ENCODE measurements at places on chromosomes 1 and 21. TPM values are rescaled to one million over a fixed set of nuclear protein-coding genes. Genes with fewer than 3 reads are reported as not detected.

DNA sequence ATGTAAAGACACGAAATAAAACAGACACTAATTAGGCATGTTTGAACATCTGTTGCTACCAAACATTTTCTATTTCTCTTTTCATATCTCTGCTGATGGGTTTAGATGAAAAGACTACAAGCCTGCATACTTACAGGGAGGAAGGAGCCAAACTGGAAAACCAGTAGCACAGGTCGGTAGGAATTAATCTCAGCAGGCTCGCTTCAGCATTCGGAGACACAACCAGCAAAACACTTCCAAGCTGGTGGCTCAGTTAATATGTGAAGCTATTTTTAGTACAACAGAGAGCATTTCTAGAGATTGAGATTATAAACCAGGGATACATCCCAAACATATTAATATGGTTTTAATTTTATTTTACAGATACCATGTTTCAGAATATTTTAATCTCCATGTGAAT, 300.9 kb upstream of the GREM2 start:
- H3K27me3 ChIP-seq = no peaks in the 10 kb centered on the region
- H3K4me1 ChIP-seq = no peaks in the 10 kb centered on the region
- H3K4me3 ChIP-seq = no peak overlapping the region
- no peak for DNase-seq

MRPL9 gene
- total RNA-seq = 42.5 TPM

PLEKHG5 gene
- total RNA-seq = 16.4 TPM

DNA sequence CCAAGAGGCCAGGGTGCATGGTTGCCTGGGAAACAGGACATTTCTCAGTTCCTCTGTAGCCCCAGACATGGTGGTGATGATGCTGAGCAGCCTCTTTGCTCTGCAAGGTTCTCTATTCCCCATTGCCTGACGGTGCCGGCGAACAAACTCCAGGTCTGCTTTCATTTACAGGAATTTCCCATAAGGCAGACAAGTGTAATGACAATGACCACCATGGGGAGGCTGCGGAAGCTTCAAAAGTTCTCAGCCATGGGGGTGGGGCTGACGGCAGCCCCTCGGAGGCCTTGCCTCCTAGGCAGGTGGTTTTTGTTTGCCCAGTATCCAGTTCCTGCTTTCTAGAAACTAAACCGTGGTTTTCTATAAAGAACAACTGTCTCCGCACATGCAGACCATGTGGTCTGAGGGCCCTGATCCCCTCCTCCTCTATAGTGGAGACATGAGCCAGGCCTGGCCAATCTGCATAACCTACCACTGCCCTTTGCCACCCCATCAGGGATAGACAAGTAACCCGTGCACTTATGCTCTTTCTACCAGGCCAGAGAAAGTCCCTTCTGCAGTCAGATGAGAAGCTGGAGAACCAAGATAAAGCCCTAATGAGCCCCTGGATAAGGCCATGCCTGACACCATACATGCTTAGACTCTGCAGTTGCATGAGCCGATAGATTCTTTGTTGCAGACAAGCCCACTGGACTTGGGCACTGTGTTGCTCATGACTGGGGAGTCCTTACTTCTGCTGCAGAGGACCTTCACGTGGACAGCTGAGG, 54.1 kb downstream of the LDLRAD2 start:
- H3K27ac ChIP-seq = peak overlapping the region; percentile 24
- no peak for DNase-seq
- peaks cover 12% of the 10 kb centered on the region for H3K4me1 ChIP-seq
- H3K36me3 ChIP-seq = peaks cover 65% of the 10 kb centered on the region
- H3K27me3 ChIP-seq = no peaks in the 10 kb centered on the region

DNA sequence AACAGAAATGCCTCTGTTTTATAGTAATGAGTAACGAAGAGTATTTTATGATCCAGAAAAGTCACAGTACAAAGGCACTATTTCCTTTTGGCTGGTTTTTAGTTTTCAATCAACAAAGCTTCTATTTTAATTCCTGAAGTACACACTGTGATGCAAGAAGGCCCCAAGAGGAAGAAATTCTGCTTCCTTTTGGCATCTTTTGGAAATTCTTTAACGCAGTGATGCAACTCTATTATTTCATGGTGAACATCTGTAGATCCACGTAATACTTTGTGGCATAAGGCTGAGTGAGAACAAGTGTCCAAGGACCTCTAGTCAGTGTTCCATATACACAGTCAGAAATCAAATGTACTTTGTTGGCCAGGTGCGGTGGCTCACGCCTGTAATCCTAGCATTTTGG, 137.5 kb downstream of the TGFB2 start:
- no peaks in the 10 kb centered on the region for H3K4me1 ChIP-seq
- DNase-seq = no peak
- H3K27me3 ChIP-seq = no peaks in the 10 kb centered on the region

- no peaks in the 10 kb centered on the region for H3K4me1 ChIP-seq
- no peak for DNase-seq
Observed at GRCh38 chr1:225412803-225413351, 15.0 kb downstream of the LBR start.

GRCh38 chr1:168019407-168019806, 82.5 kb upstream of the MPC2 start:
- H3K4me1 ChIP-seq = no peaks in the 10 kb centered on the region
- H3K27me3 ChIP-seq = no peaks in the 10 kb centered on the region
- no peak overlapping the region for H3K4me3 ChIP-seq
- DNase-seq = no peak
- H3K27ac ChIP-seq = no peak overlapping the region
- peaks cover 68% of the 10 kb centered on the region for H3K36me3 ChIP-seq

DNA sequence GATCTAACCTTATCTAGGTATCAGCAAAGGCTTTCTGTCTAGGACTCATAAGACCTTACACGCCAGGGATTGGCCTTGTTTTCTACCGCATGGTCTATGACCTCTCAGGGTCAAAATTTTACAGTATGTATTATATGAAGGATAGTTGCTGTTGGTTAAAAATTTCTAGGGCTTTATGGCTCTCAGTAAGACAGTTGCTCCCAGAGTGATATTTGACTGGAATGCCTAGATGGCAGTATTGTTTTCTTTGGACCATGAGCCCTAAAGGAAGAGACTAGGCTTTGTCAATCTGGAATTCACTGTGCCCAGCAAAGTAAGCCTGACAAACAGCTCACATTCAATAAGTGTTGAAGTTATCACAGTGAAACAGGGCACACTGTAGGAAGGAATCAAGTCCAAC, 37.6 kb downstream of the C1orf87 start:
- H3K4me3 ChIP-seq = no peak overlapping the region
- DNase-seq = no peak
- no peak overlapping the region for H3K27ac ChIP-seq

GRCh38 chr1:52288286-52288685, 77.7 kb downstream of the CC2D1B start:
- H3K36me3 ChIP-seq = peaks cover 8% of the 10 kb centered on the region
- no peak overlapping the region for H3K27ac ChIP-seq
- H3K4me3 ChIP-seq = no peak overlapping the region
- H3K4me1 ChIP-seq = no peaks in the 10 kb centered on the region

- H3K27ac ChIP-seq = no peak overlapping the region
- peaks cover 17% of the 10 kb centered on the region for H3K4me1 ChIP-seq
- H3K36me3 ChIP-seq = no peaks in the 10 kb centered on the region
- no peaks in the 10 kb centered on the region for H3K27me3 ChIP-seq
Observed at GRCh38 chr1:45971335-45971734, 161.1 kb downstream of the PIK3R3 start.

GRCh38 chr1:230268371-230269170, 157.6 kb downstream of the PGBD5 start:
- H3K27me3 ChIP-seq = no peaks in the 10 kb centered on the region
- H3K4me1 ChIP-seq = peaks cover 30% of the 10 kb centered on the region
- H3K27ac ChIP-seq = no peak overlapping the region
- H3K36me3 ChIP-seq = peaks cover 26% of the 10 kb centered on the region
- no peak overlapping the region for H3K4me3 ChIP-seq
- no peak for DNase-seq

- peak; percentile 47 for DNase-seq
- no peaks in the 10 kb centered on the region for H3K36me3 ChIP-seq
- no peak overlapping the region for H3K4me3 ChIP-seq
- no peaks in the 10 kb centered on the region for H3K4me1 ChIP-seq
- no peak overlapping the region for H3K27ac ChIP-seq
- H3K27me3 ChIP-seq = no peaks in the 10 kb centered on the region
Observed at GRCh38 chr1:159132271-159132881, 39.0 kb upstream of the CADM3 start.

DNA sequence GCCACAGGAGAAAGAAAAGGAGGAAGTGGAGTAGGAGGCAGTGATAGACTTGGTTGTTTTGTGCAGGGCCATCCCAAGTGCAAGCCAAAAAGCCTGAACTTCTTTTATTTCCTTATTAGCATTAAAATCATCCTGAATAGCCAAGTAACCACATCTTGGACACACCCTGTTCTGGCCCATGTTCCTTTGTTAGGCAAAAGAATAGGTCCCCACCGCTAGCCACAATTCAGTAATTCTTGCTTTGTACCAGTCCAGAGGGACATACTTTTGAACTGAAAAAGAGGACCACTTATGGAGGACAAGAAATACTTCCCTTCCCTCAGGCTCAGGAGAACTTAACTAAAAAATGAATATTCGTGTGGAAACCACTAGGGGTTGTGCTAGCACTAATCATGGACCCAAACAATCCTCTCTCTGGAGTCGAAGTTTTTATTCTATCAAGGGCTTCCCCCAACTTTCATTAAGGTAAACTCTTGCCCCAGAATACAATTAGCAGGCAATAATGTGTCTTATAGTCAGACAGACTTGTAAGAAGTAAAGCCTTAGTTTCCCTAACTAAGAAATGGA, 19.4 kb downstream of the TNFSF4 start:
- H3K27ac ChIP-seq = no peak overlapping the region

DNA sequence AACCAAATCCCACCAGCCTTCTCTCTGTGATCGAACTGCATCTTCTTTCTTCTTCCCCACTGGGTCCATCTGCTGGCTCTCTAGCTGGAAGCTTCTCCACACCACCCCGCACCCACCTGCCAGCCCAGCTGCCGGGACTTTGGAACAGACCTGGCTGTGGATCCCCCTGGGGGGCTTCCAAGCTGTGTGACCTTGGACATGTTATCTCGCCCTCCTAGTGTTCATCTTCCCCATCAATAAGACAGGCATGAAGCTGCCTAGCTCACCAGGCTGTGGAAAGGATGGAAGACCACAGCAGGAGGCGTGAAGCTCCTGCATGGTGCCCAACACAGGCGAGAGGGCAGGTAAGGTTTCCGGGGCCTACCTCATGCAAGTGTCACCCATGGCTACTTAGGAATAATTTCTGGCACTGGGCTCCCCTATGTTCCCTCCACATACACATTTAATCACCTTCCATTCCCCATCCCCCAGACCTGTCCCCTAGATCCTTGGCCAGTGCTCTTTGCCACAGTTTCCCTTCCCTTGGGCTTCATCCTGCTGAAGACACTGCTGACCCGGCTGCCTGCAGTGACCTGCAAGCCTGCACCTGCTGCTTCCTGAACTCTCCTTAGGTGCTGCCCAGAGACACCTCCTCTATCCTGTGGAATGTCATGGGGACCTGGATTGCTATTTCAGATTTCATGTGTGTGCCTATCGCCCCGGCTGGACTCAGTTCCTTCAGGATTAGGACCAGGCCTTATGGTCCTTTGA, 13.2 kb upstream of the C2CD2 start:
- H3K4me3 ChIP-seq = no peak overlapping the region
- H3K27ac ChIP-seq = no peak overlapping the region
- H3K27me3 ChIP-seq = peaks cover 5% of the 10 kb centered on the region
- DNase-seq = no peak
- H3K4me1 ChIP-seq = no peaks in the 10 kb centered on the region

GRCh38 chr1:116988908-116989307, 12.7 kb upstream of the CD101 start:
- no peak overlapping the region for H3K27ac ChIP-seq
- DNase-seq = no peak
- no peaks in the 10 kb centered on the region for H3K27me3 ChIP-seq
- no peak overlapping the region for H3K4me3 ChIP-seq
- peaks cover 25% of the 10 kb centered on the region for H3K36me3 ChIP-seq

DNA sequence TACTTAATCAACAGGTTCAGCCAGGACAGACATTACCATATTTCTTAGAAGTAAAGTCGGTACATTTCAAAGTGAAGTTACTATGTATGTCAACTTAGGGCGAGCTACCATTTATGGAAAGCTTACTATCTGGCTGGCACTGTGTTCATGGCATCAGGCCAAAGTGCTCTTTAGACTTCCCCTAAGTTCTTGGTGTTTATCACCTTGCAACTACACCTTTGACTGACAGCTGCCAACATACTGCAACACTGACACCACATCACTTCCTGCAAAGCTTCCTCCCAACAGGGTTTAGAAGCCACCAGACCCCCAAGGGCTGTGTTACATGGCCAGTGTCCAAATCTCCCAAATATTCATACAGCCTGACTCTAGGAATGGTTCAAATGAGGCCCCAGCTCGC, 61.0 kb downstream of the TIAM1 start:
- H3K4me1 ChIP-seq = no peaks in the 10 kb centered on the region
- no peaks in the 10 kb centered on the region for H3K36me3 ChIP-seq
- DNase-seq = no peak
- no peak overlapping the region for H3K27ac ChIP-seq
- no peak overlapping the region for H3K4me3 ChIP-seq
- H3K27me3 ChIP-seq = no peaks in the 10 kb centered on the region

DNA sequence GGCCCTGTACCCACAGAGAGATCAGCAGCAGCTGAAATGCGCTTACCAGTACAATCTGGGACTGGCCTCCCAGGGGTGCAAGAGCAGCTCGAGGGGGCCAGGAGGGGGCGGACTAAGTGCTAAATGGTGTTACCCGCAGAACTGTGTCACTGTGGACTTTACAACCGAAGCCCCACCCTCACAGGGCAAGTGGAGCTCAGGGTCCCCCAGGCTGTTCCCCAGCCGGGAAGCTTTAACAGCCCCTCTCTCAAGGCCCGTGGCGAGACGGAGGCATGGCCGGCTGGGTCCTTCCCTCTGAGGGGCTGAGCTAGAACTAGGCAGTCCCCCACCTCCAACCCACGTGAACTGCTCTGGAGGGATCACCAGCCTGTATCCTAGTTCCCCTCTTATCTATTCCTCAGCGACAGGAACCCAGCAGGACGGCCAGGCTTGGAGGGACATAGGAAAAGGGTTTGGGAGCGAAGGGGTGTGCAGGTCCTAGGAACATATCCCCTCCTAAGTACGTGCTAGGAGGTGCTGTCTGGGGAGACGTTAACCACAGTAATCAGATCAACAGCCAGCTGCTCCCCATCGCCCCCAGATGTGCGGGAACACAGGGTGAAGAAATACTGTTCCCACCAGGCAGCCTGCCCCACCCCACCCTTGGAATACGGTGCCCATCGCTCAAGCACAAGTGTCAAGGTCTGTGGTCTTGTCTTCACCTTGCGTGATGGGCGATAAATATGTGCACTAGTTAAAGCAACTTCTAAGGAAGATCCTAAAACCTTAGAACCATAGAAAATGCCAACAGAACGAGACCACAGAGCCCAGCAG, 24.4 kb downstream of the ZBTB17 start:
- H3K36me3 ChIP-seq = peaks cover 14% of the 10 kb centered on the region
- H3K4me3 ChIP-seq = no peak overlapping the region
- H3K27me3 ChIP-seq = no peaks in the 10 kb centered on the region
- H3K4me1 ChIP-seq = peaks cover 83% of the 10 kb centered on the region
- no peak for DNase-seq

RAB3B gene
- total RNA-seq = 0.11 TPM

GBP7 gene
- total RNA-seq = not detected

- H3K27me3 ChIP-seq = no peaks in the 10 kb centered on the region
- H3K27ac ChIP-seq = no peak overlapping the region
- no peak for DNase-seq
- H3K36me3 ChIP-seq = no peaks in the 10 kb centered on the region
- H3K4me3 ChIP-seq = no peak overlapping the region
Observed at GRCh38 chr1:46262508-46262907, 14.9 kb downstream of the RAD54L start.

All from heart left ventricle (tissue), 16 donors.